Spinal cord (tissue), 10 donors: ENCODE measurements at places on chromosomes 7 and 10. TPM values are rescaled to one million over a fixed set of nuclear protein-coding genes. Genes with fewer than 3 reads are reported as not detected.

- DNase-seq = no peak
These were observed 199.2 kb downstream of the KIF20B start for GRCh38 chr10:89900554-89900953.

GRCh38 chr7:27251136-27251651, 8.6 kb downstream of the EVX1 start:
- DNase-seq = no peak

Gene CDK14
- polyA plus RNA-seq = 87.7 TPM

Gene IL2RA
- not detected for polyA plus RNA-seq

- no peak for DNase-seq
These were observed 54.1 kb upstream of the NCAPG2 start for GRCh38 chr7:158758586-158759244.

Gene CCDC7
- 4.4 TPM for polyA plus RNA-seq

DNA sequence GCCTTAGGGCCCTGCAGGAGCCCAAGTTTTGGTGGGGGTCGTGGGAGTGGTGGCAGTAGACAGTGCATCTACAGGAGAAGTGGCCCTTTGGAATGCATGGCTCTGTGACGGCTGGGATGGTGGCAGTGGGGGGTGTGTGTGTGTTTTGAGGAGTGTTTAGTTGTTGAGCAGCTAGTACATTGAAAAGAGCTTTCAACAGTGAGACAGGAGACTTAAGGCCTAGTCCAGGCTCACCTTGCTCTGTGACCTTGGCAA, 27.1 kb downstream of the ZNF775 start:
- no peak for DNase-seq

DNA sequence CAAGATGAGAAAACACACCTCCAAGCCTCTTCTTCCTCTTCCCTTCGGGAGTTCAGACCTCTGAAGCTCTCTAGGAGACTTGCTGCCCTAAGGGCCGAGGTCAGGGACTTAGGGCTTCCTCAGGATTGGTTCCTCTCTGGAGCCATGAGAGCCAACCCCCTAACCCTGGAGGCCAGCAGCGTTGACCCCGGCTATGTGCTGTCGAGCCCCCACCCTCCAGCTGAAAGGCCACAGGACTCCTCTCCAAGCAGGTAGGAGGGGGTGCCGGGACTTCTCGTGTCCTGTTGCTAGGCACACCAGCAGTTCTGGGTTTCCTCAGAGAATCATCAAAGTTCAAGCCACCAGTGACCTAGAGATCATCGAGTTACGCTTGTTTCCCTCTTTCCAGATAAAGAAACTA, 87.4 kb downstream of the ARHGAP22 start:
- DNase-seq = no peak

DNA sequence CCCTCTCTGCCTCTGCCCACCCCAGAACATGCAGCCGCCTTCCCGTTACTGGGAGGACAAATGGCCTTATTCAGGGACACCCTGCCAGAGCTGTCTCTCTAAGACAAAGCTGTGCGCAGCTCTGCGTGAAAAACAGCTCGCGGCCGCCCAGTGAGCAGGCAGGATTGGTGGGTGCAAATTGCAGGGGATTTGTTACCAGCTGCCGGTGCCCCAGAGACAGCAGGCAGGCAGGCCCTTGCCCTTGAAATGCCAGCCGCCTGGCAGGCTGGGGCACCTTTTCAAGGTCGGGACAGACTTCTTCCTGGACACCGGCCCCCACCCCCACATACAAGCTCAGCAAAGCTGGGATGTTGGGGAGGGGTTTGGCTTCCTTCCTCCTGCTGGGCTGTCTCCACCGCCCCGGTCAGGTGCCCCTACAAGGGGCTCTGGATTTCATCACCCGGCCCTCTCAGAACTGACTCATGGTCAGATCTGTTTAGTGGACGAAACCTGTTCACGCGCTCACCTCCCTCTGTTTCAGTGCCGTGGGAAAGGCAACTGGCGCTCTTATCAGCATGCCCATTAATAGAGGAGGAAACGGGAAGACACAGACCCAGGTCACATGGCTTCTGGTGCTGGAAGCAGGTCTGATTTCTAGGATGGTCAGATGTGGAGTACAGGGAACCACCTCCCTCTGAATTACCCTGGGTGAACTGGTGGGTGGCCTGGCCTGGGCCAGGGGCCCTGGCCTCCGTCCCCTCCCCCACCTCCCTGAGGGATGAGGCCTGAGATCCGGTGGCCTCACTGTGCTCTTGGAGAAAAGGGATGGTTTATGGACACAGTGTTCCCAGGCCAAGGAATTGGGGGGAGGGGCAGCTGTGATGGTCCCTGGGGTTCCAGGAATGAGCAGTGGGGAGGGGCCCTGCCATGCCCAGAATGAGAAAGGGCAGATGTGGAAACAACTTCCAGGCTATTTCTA, 123.9 kb upstream of the PPIF start:
- no peak for DNase-seq

Gene GNG11
- 14.9 TPM for polyA plus RNA-seq

DNA sequence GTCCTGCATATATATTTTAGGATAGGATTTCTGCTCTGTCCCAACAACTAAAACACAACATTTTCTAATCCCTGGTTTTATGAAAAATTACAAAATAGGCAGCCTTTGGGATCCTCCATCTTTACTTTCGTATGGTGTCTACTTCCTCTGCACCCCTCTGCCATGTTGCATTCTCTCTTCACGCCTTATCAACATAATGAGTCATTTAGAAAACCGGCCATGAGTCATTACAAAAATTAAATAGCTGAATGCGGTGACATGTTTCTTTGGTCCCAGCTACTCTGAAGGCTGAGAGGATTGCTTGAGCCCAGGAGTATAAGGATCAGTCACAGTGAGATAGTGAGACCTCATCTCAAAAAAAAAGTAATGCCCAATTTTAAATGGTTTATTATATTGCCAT, 148.1 kb upstream of the CELF2 start:
- no peak for DNase-seq

GRCh38 chr7:322111-322671, 32.2 kb downstream of the FOXL3 start:
- DNase-seq = peak; percentile 81

- DNase-seq = no peak
These were observed 198.2 kb upstream of the GNAI1 start for GRCh38 chr7:79936281-79936983.

- DNase-seq = no peak
These were observed 753.2 kb downstream of the DNAJB9 start for GRCh38 chr7:109322833-109323232.

GRCh38 chr7:94975336-94975735, 67.9 kb downstream of the PPP1R9A start:
- DNase-seq = no peak

DNA sequence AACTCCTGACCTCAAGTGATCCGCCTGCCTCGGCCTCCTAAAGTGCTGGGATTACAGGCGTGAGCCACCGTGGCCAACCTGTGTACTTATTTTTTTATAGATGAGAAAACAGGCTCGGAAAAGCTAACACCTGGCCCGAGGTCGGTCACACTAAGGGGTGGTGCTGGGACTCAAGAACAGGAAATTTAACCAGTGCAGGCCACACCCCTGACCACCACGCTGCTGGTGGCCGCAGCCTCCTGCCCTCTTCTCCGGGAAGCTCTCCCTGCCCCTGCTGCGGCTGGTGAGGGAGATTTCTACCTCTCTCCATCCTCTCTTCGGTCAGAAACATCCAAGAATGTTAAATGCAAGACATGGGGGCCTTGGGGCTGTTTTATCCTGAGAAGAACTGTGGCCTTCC, 63.2 kb downstream of the TNRC18 start:
- DNase-seq = no peak

Gene GIMAP5
- 1.5 TPM for polyA plus RNA-seq

DNA sequence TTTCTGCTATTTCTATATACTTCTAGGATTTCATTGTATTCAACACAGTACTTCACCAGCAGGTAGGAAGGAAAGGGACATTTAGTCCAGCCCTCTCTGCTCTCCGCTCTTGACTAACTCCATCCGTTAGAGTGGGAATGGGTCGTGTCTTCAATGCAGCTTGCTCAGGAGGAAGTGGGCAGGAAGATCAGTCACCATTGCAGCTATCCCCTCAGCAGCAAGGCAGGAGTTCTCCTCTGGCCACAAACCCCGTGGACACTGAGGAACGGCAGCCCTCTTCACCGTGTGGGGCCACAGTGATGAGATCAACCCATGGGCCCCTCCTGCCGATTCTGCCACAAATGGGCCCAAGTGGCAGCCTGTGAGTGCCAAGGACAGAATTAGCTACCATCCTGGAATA, 30.2 kb upstream of the IKZF1 start:
- no peak for DNase-seq
